ENCODE measurements at places on chromosomes 6 and 20.

DNA sequence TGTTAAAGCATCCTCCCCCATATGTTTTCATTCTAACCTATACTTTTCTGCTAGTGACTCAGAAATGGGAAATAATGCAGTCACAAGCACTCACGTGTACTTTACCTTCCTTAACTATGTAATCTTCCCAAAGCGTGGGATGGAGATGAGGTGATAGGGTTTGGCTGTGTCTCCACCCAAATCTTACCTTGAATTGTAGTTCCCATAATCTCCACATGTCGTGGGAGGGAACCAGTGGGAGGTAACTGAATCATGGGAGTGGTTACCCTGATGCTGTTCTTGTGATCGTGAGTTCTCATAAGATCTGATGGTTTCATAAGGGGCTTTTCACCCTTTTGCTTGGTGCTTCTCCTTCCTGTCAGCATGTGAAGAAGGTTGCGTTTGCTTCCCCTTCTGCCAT is 35.4 kb downstream of the AGPAT4 start:
- DNase-seq: no peak

DNA sequence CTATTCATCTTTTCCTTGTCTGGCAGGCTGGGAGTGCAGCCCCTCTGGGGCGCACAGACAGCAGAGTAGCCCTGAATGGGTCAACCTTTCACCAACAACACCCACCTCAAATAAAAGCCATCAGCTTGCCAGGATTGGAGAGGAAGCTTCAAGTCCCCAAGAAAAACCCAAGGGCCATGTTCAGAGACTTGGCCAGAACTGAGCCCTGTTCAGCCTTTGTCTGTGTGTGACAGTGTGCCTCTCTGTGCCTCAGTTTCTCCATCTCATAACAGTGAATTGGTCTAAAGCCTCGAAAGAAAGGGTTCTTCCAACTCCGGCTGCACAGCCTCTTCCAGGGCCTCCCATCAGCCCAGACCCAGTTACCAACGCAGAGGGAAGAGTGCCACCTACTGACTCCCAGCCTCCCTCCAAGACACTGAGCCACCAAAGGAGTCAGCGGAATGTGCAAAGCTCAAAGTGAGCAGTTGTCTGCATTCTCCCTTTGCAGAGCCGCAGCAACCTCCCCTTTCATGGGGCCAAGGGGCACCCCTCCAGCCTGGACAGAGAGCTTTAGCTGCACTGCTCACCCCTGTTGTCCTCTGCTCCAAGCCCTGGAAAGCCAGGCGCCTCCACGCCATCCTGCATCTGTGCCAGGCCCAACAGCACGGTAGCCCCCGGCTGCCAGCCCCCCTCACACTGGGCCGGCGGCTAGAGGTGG is 82.7 kb upstream of the TOP1 start:
- peak; percentile 68 for DNase-seq

- DNase-seq: peak; percentile 63
Observed at GRCh38 chr20:46433051-46433450, 26.6 kb upstream of the ELMO2 start.

GRCh38 chr20:5836569-5836968 is 86.4 kb downstream of the SHLD1 start:
- no peak for DNase-seq

GRCh38 chr20:44805335-44805978 is 4.9 kb downstream of the RIMS4 start:
- DNase-seq: no peak

Measured in PC-3 (cell line).